Left renal cortex interstitium (tissue), 4 donors: ENCODE measurements at places on chromosomes 4 and X. TPM values are rescaled to one million over a fixed set of nuclear protein-coding genes. Genes with fewer than 3 reads are reported as not detected.

DNA sequence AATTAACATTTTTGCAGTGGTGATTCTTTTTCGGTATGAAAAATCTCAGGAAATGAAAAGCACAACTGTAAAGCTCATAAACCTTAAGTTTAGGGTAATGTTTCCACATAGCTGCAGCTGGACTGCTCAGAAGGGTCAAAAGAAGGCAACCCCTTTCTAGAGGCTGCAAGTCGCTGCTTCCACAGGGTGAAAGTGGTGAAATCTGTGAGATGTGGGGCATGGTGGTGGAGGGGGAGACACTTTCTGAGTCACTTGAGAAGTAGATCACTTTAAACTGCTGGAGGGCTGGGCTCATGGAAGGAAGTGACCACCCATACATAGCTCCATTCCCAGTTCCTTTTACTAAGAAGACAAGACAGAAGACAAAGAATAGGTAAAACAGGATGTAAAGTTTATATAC, 8.7 kb downstream of the SFRP2 start:
- no peak for DNase-seq

GRCh38 chrX:44882635-44883034, 9.6 kb downstream of the KDM6A start:
- no peak for DNase-seq

DNA sequence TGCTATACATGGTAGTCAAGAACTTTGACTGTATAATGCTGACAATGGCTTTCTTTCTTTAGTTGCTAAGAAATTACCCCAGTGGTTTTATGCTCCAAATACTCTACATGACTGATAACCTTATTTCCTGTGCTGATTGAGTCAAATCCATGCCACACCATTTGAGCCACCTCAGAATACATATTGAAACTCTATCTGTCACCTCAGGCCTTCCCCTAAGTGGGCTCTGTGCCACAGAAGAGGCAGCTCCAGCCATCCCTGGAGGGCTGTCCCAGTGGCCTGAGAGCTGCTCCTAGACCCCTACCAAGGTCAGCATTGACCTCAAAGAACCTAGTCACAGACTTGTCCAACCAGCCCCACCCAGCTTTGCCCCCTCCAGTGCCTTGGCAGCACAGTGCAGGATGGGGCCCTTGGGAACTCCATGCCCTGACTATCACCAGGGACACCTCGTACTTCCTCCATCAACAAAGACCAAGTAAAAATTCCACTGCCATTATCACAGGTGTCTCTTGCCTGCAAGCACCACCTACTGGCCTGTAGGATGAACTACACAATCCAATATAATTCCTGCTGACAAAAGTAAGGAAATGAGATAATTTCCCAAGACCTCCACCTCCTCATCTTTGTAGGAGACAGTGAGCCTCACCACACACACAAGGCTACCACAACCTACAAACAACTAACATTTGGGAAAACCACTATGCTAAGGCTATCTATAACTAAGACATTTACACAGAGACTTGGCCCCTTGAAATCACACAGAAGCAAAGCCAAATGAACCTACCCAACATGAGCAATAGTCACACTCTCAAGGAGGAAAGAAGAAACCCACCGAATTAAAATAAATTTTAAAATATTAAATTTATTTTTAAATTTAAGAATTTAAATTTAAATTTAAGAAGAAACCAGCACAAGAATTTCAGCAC, 239.9 kb downstream of the NKX6-1 start:
- DNase-seq: no peak

- no peak for DNase-seq
Observed at GRCh38 chr4:141571362-141571761, 65.0 kb upstream of the IL15 start.

Gene EFNB1
- polyA plus RNA-seq: 140 TPM

Gene GAGE12J
- polyA plus RNA-seq: not detected

Gene LRRC66
- 1.2 TPM for polyA plus RNA-seq

Gene RHOXF1
- 0.17 TPM for polyA plus RNA-seq

Gene LRP2BP
- polyA plus RNA-seq: 7.3 TPM

Gene TLR10
- polyA plus RNA-seq: 0.65 TPM

DNA sequence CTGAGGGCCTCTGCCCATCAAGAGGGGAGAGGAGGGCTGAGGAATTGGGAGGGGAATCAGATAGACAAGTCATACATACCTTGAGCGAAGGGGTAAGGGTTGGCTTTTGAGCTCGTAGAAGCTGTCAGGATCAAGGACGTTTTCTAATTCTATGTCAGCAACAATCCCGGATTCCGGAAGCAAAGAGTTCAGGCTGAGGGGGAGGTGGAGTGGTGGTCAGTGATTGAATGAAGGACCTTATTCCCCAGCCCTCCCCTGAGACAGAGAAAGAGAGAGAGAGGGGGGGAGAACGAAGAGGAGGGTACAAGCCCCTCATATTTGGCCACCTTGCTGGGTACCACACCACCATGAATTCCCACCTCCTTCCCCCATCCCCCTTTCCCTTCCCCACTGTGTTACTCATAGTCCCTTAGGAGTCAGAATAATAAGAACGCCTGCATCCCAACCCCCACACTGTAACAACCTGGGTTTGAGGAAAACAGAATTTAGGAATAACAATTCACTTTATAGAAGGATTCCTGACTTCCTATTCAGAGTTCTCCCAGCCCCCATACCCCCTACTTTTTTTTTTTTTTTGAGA, 2.7 kb downstream of the TFE3 start:
- no peak for DNase-seq

DNA sequence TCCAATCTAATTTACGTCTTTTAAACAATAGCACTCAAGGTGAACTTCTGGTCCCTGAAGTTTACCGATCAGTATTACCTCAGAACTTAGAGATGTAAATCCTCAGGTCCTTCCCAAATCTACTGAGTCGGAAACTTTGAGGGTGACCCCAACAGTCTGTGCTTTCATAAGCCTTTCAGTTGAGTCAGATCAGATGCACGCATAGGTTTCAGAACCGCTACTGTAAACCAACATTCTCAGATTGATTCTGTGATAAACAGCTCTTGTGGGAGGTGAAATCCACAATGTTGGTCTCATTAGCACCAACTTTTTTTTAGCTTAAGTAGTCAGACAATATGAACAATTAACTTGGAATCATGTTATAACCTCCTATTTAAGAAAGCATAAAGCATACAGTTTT, 86.0 kb downstream of the WWC2 start:
- no peak for DNase-seq

DNA sequence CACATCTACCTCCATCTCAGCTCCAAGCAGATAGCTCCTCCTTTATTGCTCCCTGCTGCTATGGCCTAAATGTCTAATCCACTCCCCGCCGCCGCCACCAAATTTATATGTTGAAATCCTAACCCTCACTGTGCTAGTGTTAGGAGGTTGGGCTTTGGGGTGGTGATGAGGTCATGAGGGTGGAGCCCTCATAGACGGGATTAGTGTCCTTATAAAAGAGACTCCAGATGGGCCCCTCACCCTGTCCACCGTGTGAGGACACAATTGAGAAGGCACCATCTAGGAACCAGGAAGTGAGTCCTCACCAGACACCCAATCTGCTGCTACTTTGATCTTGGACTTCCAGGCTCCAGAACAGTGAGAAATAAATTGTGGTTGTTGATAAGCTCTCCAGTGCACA, 13.6 kb upstream of the TBC1D14 start:
- DNase-seq: no peak

Gene ANOS1
- 8.3 TPM for polyA plus RNA-seq

GRCh38 chr4:59412739-59413138, 1787.4 kb upstream of the ADGRL3 start:
- DNase-seq: no peak

Gene CSAG3
- polyA plus RNA-seq: not detected

- no peak for DNase-seq
Observed at GRCh38 chr4:48129307-48130014, 4.6 kb downstream of the TXK start.

Gene SHOX
- 0.04 TPM for polyA plus RNA-seq

Gene GPR50
- not detected for polyA plus RNA-seq

GRCh38 chr4:40750461-40751258, 905 bp downstream of the NSUN7 start:
- no peak for DNase-seq
